A673 (cell line): ENCODE measurements at places on chromosomes 5 and 9. TPM values are rescaled to one million over a fixed set of nuclear protein-coding genes. Genes with fewer than 3 reads are reported as not detected.
A peak's percentile ranks its signal among the peaks of the same experiment; 100 is the strongest.

DNA sequence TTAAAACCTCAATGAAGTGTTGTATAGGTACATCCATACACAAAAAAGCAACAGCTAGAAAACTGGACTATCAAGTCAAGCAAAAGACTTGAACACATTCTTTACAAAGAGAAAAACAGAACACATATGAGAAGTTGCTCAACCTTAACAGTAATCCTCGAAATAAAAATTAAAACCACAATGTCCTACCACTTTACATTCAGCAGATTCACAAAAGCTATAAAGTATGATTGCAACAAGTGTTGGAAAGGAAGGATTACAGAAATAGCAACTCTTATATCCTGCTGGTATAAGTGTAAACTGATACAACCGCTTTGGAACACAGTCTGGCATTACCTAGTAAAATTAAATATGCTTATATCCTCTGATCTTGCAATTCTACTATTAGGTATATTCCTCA, 28.5 kb upstream of the GOLGA1 start:
- no peaks in the 10 kb centered on the region for H3K27me3 ChIP-seq
- no peak for DNase-seq
- H3K4me1 ChIP-seq = no peaks in the 10 kb centered on the region
- H3K27ac ChIP-seq = no peak overlapping the region

DNA sequence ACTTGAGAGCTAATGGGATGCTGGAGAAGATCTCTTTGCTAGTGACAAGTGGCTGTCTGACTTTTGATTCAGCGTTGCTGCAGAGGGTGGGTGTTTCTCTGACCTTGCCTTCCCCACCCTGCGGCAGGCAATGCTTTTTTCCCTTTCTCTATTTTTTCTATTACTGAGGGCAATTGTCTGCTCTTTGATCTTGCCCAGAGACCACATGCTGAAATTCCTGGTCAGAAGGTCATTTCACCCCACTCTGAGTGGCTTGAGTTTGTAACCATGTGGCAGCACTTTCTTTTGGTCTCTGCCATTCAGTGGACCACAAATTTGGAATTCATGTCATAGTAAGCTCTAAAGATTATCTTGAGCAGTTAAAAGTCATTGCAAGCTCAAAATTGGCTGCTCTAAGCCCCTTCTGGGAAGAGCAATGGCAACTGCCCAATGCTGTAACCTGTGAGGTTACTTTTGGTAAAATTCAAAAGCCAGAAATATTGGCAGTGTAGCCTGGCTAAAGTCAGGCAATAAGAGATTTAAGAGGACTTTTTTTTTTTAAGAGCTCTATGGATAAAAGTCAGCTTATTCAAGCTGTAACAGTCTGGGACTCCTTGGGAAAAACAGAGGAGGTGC, 30.4 kb upstream of the MTMR12 start:
- H3K4me3 ChIP-seq = no peak overlapping the region
- no peaks in the 10 kb centered on the region for H3K4me1 ChIP-seq
- H3K27me3 ChIP-seq = no peaks in the 10 kb centered on the region
- DNase-seq = no peak
- H3K27ac ChIP-seq = no peak overlapping the region

GRCh38 chr9:36874921-36875320, 159.1 kb downstream of the PAX5 start:
- H3K27me3 ChIP-seq = no peaks in the 10 kb centered on the region
- no peaks in the 10 kb centered on the region for H3K36me3 ChIP-seq
- DNase-seq = peak; percentile 32
- no peak overlapping the region for H3K27ac ChIP-seq
- no peak overlapping the region for H3K4me3 ChIP-seq

- no peaks in the 10 kb centered on the region for H3K27me3 ChIP-seq
- no peak overlapping the region for H3K27ac ChIP-seq
- DNase-seq = no peak
- H3K4me1 ChIP-seq = no peaks in the 10 kb centered on the region
- H3K36me3 ChIP-seq = no peaks in the 10 kb centered on the region
These were observed 244.4 kb downstream of the FANCC start for GRCh38 chr9:95073042-95073607.

GRCh38 chr5:35089334-35090314, 41.9 kb upstream of the AGXT2 start:
- H3K4me3 ChIP-seq = no peak overlapping the region
- H3K36me3 ChIP-seq = no peaks in the 10 kb centered on the region
- peak; percentile 64 for DNase-seq
- H3K27me3 ChIP-seq = no peaks in the 10 kb centered on the region
- no peak overlapping the region for H3K27ac ChIP-seq

GRCh38 chr9:92208693-92209524, 84.6 kb downstream of the IARS1 start:
- H3K36me3 ChIP-seq = peaks cover 68% of the 10 kb centered on the region
- no peak overlapping the region for H3K4me3 ChIP-seq
- H3K27me3 ChIP-seq = no peaks in the 10 kb centered on the region
- no peak for DNase-seq

GRCh38 chr5:115236599-115236998, 26.1 kb downstream of the PGGT1B start:
- DNase-seq = no peak
- H3K36me3 ChIP-seq = peaks cover 11% of the 10 kb centered on the region
- no peaks in the 10 kb centered on the region for H3K4me1 ChIP-seq
- H3K27me3 ChIP-seq = no peaks in the 10 kb centered on the region
- no peak overlapping the region for H3K27ac ChIP-seq
- no peak overlapping the region for H3K4me3 ChIP-seq

- no peak for DNase-seq
- H3K36me3 ChIP-seq = peaks cover 22% of the 10 kb centered on the region
- no peak overlapping the region for H3K27ac ChIP-seq
- no peaks in the 10 kb centered on the region for H3K4me1 ChIP-seq
These were observed 5.7 kb downstream of the MAMDC4 start for GRCh38 chr9:136857581-136858412.

- no peaks in the 10 kb centered on the region for H3K4me1 ChIP-seq
- H3K4me3 ChIP-seq = no peak overlapping the region
- DNase-seq = no peak
- no peak overlapping the region for H3K27ac ChIP-seq
These were observed 92.9 kb upstream of the NEK6 start for GRCh38 chr9:124164811-124165210.

DNA sequence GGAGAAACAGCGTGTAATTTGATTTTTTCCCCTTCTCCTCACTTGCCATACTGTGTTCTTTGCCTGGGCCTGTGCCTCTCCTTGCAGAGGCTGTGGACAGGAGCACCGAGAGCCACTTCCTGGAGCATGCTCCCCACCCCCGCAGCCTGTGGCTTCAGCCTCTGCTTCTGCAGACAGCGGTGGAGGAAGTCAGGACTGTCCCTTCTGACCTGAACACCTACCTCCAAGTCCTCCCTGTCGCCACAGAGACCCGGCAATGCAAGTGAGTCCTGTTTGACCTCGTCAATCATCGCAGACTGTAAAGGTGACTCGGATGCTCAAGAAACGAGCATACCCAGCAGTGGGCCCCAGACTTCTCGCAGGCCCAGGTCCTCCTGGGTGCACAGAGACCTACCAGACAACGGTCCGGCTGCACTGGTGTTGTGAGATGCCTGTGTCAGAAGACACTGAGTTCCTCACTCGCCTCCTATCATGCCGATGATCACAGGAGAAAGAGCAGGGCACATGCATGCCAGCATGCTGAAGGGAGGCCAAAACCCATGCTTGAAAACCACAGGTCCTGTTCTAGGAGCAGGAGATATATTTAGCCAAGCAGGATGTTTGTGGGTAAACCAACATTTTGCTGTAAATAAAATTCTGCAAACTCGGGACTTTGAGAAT, 198.8 kb downstream of the AUH start:
- H3K36me3 ChIP-seq = no peaks in the 10 kb centered on the region
- H3K27me3 ChIP-seq = no peaks in the 10 kb centered on the region
- no peak overlapping the region for H3K4me3 ChIP-seq
- H3K27ac ChIP-seq = no peak overlapping the region
- no peaks in the 10 kb centered on the region for H3K4me1 ChIP-seq

GRCh38 chr9:136567651-136568287, 21.9 kb upstream of the NOTCH1 start:
- peak; percentile 62 for DNase-seq
- no peaks in the 10 kb centered on the region for H3K27me3 ChIP-seq
- H3K27ac ChIP-seq = no peak overlapping the region
- H3K4me3 ChIP-seq = no peak overlapping the region

- no peak overlapping the region for H3K27ac ChIP-seq
- DNase-seq = no peak
- peaks cover 10% of the 10 kb centered on the region for H3K4me1 ChIP-seq
These were observed 20.0 kb upstream of the FAM120AOS start for GRCh38 chr9:93473411-93473810.

GRCh38 chr5:137201876-137202275, 297.2 kb downstream of the SPOCK1 start:
- H3K27ac ChIP-seq = no peak overlapping the region
- peaks cover 17% of the 10 kb centered on the region for H3K27me3 ChIP-seq
- no peaks in the 10 kb centered on the region for H3K4me1 ChIP-seq
- peak; percentile 7 for DNase-seq
- no peak overlapping the region for H3K4me3 ChIP-seq
- no peaks in the 10 kb centered on the region for H3K36me3 ChIP-seq

- H3K36me3 ChIP-seq = no peaks in the 10 kb centered on the region
- H3K4me1 ChIP-seq = no peaks in the 10 kb centered on the region
- no peak for DNase-seq
- peaks cover 44% of the 10 kb centered on the region for H3K27me3 ChIP-seq
- H3K27ac ChIP-seq = no peak overlapping the region
- H3K4me3 ChIP-seq = no peak overlapping the region
These were observed 240.2 kb upstream of the ZNF608 start for GRCh38 chr5:124986667-124987066.

GRCh38 chr9:85639675-85640186, 102.0 kb downstream of the AGTPBP1 start:
- no peaks in the 10 kb centered on the region for H3K36me3 ChIP-seq
- no peak overlapping the region for H3K4me3 ChIP-seq
- H3K27me3 ChIP-seq = no peaks in the 10 kb centered on the region
- no peaks in the 10 kb centered on the region for H3K4me1 ChIP-seq

DNA sequence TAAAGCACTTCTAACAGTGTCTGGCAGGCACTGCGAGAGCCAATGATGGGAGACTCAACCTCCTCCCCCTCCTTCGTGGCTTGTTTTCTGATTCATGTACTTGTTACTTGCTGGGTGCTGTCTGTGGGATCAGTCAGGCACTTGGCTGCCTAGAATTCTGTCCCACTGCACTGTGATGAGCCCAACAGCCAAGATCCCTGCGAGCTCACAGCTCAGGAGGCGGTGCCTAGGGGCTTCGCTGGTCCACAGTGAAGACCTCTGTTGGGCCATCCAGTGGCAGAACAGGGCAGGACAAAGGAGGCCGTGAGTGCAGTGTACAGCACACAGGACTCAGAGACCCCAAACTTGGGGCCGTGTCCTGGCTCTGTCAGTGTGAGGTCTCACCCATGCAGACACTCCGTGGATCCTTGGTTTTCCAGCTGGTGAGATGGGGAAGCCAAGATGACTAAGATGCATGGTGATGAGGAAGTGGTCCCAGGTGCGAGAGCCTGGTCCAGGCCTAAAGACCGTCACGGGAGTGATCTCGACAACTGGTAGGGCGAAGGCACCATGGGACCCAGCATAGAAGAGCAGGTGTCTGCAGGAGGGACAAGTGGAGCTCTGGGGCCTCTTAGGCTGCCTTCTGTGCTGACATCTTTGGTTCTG, 19.5 kb downstream of the MYMK start:
- no peaks in the 10 kb centered on the region for H3K36me3 ChIP-seq
- no peak overlapping the region for H3K27ac ChIP-seq
- no peak for DNase-seq
- peaks cover 11% of the 10 kb centered on the region for H3K4me1 ChIP-seq

- H3K36me3 ChIP-seq = no peaks in the 10 kb centered on the region
- no peaks in the 10 kb centered on the region for H3K4me1 ChIP-seq
- DNase-seq = no peak
- H3K27ac ChIP-seq = no peak overlapping the region
- no peak overlapping the region for H3K4me3 ChIP-seq
These were observed 135.1 kb upstream of the PIK3R1 start for GRCh38 chr5:68080282-68081050.

GRCh38 chr5:124372457-124372856, 374.0 kb downstream of the ZNF608 start:
- no peak for DNase-seq
- no peaks in the 10 kb centered on the region for H3K36me3 ChIP-seq
- H3K27me3 ChIP-seq = no peaks in the 10 kb centered on the region
- no peak overlapping the region for H3K4me3 ChIP-seq
- no peak overlapping the region for H3K27ac ChIP-seq

GRCh38 chr5:35776757-35777156, 79.9 kb upstream of the IL7R start:
- no peak overlapping the region for H3K27ac ChIP-seq
- no peaks in the 10 kb centered on the region for H3K27me3 ChIP-seq
- no peaks in the 10 kb centered on the region for H3K4me1 ChIP-seq
- DNase-seq = no peak
- H3K36me3 ChIP-seq = no peaks in the 10 kb centered on the region

DNA sequence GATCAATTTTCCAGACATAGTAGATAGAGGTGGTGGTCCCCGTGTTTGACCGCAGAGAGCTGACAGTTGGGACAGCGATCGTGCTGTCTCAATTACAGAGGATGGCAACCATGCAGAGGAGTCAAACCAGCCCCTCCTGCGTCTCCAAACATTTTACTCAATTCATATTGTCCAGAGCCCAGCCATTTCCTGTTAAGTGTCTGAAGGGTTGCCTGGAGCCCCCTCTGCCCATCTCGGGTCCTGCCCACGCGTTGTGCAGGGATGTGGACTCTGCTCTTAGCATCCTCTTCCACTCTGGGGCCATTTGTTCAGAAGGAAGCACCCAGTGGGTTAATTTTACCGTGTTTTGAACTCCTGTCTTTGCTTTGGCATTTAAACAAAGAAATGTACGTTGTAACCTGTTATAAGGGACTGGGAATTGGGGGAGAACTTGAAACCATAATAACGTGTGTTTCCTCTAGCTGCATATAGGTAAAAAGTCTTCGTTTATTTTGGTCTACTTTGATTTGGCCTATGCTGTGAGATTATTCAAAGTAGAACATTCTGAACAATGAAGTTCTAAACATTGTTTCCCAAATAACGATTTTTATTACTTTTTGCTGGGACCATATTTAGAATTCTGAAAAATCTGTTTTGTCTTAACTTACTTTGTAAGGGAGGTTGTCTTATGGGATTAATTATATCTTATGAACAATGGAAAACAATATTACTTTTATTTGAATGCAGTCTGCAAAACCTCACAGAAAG, 876 bp downstream of the EGFLAM start:
- H3K4me1 ChIP-seq = peaks cover 15% of the 10 kb centered on the region
- no peaks in the 10 kb centered on the region for H3K36me3 ChIP-seq
- no peak for DNase-seq
- no peak overlapping the region for H3K27ac ChIP-seq

- peaks cover 20% of the 10 kb centered on the region for H3K36me3 ChIP-seq
- no peak for DNase-seq
- no peak overlapping the region for H3K27ac ChIP-seq
- H3K4me3 ChIP-seq = no peak overlapping the region
- no peaks in the 10 kb centered on the region for H3K27me3 ChIP-seq
These were observed 4.0 kb downstream of the PTGES2 start for GRCh38 chr9:128123451-128124080.

The PCDHA1 gene
- total RNA-seq = 0.45 and 0.96 TPM in 2 replicates

The C5orf63 gene
- 2.2 and 5.4 TPM in 2 replicates for total RNA-seq

The BRINP1 gene
- total RNA-seq = not detected in 2 replicates

The MARCOL gene
- total RNA-seq = not detected in 2 replicates

The GPR150 gene
- total RNA-seq = 0.13 and 0.15 TPM in 2 replicates

The HAPLN1 gene
- total RNA-seq = 0.32 and 1.2 TPM in 2 replicates

The TLR4 gene
- not detected in 2 replicates for total RNA-seq

The TUSC1 gene
- not detected in 2 replicates for total RNA-seq

The NCBP1 gene
- 49.8 and 57.9 TPM in 2 replicates for total RNA-seq

The KIF24 gene
- total RNA-seq = 10.6 and 11.6 TPM in 2 replicates

The FAF2 gene
- 50.7 and 53.2 TPM in 2 replicates for total RNA-seq
